Fibroblast of skin of left quadriceps (primary cell): ENCODE measurements at places on chromosomes 12 and 14.

GRCh38 chr12:89245090-89245489 is 107.2 kb downstream of the DUSP6 start:
- no peak for DNase-seq

DNA sequence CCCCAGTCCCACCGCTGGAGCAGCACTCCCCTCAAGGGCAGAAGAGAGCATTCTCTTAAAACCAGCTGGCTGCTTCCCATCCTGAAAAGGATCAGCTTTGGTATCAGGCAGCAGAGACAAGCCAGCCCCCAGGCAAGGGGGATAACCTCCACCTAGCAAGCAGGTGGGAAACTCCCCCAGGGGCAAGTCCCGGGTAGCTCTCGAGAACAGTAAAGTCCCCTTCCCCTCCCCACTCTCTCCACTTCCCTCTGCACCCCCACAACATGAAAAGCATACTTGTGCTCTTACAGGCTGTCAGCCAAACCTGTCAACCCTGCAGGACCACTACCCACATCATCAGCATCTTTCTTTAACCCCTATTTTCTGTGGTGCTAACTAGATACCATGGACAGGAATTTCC is 254.0 kb downstream of the NTF3 start:
- no peak for DNase-seq

- DNase-seq: no peak
Observed at GRCh38 chr12:48008950-48009349, 4.7 kb upstream of the COL2A1 start.

- DNase-seq: no peak
Observed at GRCh38 chr14:61434311-61434710, 112.9 kb downstream of the PRKCH start.

GRCh38 chr12:123057513-123058265 is 77.2 kb downstream of the ARL6IP4 start:
- no peak for DNase-seq

- DNase-seq: no peak
Observed at GRCh38 chr14:69693145-69693544, 73.8 kb upstream of the SRSF5 start.

DNA sequence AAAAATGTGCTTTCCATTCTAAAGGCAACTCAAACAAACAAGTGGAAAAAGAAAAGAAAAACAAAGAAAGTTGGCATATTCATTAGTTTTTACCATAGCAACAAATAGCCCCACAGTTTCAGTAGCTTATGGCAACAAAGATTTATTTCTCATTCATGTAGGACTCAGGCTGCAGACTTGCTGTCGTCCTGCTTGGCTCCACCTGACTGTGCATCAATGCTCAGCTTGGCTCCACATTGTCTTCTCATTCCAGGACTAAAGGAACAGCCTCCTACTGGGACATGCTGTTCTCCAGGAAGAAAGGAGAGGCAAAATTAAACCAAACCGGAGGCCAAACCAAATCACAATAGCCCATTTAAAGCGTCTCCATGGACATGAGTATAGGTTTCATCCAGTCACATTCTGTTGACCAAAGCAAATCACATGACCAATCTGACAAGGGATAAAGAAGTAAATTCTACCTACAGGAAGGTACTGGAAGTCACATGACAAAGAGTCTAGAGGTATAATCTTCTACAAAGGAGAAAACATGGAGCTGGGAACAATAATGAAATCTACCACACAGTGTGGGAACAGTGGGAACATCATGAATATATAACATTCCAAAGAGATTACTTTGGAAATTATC is 222.5 kb downstream of the PIK3C2G start:
- no peak for DNase-seq

DNA sequence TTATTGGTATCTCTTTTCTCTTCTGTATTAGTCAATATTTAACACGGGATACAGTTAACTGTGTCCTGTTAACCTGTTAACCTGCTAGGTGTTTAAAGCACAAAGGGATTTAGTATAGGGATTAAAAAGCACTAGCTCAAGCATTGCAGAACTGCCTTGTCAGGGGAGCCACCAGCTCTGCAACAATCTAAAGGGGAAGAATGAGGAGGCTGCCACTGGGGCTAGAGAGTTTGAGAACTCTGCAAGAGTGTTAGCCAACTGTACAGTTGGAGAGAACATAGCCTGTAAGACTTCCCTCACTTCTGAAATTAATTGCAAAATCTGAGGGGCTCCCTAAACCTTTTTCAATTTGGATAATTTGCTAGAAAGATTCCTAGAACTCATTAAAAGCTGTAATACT is 6.5 kb upstream of the VRK1 start:
- no peak for DNase-seq

- DNase-seq: no peak
Observed at GRCh38 chr12:76038176-76038575, 6.6 kb upstream of the PHLDA1 start.

- DNase-seq: no peak
Observed at GRCh38 chr12:79769189-79769859, 78.6 kb upstream of the PAWR start.

DNA sequence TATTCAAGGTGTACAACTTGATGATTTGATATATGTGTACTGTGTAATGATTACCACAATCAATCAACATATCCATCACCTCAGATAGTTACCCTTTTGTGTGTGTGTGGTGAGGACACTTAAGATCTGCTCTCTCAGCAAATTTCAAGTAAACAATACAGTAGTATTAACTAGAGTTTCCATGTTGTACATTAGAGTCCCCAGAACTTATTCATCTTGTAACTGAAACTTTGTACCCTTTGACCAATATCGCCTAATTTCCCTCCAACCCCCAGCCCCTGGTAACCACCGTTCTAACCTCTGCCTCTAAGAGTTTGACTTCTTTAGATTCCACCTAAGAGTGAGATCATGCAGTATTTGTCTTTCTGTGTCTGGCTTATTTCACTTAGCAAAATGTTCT is 12.1 kb downstream of the ADCK1 start:
- DNase-seq: no peak

- DNase-seq: peak; percentile 46
Observed at GRCh38 chr14:79278798-79279644, 932.3 kb downstream of the DIO2 start.
